Cortex of kidney (tissue), 1 donor: ENCODE measurements at places on chromosomes 16 and 17.

DNA sequence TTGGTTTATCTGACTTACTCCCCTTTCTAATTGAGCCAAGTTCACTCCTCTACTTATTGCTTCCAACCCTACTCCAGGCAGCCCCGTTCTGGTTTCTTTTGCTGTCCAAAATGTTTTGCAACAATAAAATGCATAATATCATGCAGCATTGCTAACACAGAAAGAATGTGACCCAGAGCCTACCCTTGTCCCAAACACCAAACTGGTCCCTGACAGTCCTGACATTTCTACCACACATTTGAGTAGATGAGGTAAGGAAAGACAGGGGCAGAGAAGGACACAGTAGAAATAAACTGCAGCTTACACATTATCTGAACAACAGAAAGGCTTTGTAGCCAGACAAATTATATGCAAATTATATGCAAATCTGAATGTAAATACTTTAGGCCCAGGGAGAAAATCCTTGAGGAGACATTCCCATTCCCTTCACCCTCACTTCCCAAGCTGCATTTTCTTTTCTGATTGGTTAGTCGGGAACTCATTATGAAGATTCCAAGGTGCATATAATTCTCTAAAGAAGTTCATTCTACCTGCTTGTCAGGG is 31.6 kb downstream of the SOX9 start:
- DNase-seq: no peak

GRCh38 chr16:30641378-30641982 is 9.3 kb upstream of the PRR14 start:
- no peak for DNase-seq

GRCh38 chr16:24980077-24980793 is 34.9 kb downstream of the ARHGAP17 start:
- DNase-seq: no peak

DNA sequence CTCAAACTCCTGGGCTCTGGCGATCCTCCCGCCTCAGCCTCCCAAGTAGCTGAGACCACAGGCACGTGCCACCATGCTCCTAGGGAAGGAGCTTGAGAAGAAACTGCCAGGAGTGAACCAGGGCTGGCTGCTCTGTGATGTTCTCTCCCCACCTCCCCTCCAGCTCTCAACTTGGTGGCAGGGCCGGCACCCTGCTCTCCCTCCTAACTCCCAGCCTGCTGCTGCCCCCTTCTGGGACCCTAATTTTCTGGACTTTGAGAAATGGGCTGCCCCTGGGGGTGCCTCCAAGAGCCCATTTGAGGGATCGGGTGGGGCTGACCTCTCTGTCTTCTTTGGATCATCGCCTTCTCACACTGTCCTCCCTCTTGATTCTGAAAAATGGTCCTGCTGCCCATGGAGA is 14.9 kb upstream of the STAT3 start:
- DNase-seq: no peak

GRCh38 chr16:19939553-19939952 is 54.9 kb upstream of the GPRC5B start:
- no peak for DNase-seq

- DNase-seq: no peak
These were observed at the start of gene WNK4 for GRCh38 chr17:42779936-42780850. Gene WNK4, plus strand, starts transcription at chr17:42780610. Its CDS starts 89 bp downstream, at chr17:42780699.

GRCh38 chr17:78993981-78994671 is 14.4 kb upstream of the LGALS3BP start:
- DNase-seq: no peak

GRCh38 chr16:8798535-8799157 is 1.0 kb downstream of the PMM2 start:
- DNase-seq: no peak

DNA sequence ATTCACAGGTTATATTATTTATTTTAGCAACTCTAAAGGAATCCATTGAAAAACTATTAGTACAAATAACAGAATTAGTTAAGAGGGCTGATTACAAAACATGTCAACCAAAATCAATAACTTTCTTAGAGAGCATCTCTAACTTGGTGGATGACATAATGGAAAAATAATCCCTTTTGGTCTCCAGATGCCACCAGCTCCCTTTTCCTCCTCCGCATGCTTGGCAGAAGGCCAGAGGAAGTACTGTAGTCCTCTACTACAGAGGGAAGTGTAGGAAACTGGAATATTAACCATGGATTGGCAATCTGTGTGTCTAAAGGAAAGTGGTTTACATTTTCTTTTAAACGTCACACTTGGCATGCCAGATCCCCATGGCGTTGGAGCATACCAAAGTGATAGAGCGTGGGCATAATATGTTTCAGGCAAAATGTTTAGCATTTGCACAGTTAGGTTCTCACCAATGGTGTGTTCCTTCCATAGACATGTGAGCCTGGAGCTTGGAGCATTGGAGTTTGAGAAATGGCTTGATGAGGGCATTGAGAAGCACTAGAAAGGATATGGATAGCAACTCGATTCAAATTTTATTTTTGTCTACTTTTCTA is 106.3 kb downstream of the PRKCB start:
- no peak for DNase-seq

DNA sequence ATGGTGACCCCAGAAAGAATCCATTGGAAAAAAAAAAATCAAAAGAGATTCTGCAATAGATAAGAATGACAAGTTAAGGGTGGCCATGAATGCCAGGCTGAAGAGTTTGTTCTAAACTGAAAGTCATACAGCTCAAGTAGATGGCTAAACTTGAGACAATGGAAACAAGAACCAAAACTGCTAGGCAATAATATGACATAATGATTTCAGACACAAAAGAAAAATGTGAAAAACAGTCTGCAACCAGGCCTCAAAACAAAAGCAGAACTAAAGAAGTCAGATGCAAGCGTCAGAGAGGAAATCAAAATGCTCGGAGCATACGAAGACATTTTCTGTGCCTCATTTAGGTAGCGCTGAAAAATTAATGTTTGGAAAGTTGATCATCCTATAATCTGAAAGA is 54.4 kb upstream of the YPEL2 start:
- no peak for DNase-seq

- no peak for DNase-seq
These were observed 68.0 kb upstream of the NKD1 start for GRCh38 chr16:50480206-50480605.

- no peak for DNase-seq
These were observed 15.0 kb upstream of the ATP2A3 start for GRCh38 chr17:3979290-3979611.

- DNase-seq: no peak
These were observed 76.4 kb downstream of the SOCS1 start for GRCh38 chr16:11179574-11179973.

DNA sequence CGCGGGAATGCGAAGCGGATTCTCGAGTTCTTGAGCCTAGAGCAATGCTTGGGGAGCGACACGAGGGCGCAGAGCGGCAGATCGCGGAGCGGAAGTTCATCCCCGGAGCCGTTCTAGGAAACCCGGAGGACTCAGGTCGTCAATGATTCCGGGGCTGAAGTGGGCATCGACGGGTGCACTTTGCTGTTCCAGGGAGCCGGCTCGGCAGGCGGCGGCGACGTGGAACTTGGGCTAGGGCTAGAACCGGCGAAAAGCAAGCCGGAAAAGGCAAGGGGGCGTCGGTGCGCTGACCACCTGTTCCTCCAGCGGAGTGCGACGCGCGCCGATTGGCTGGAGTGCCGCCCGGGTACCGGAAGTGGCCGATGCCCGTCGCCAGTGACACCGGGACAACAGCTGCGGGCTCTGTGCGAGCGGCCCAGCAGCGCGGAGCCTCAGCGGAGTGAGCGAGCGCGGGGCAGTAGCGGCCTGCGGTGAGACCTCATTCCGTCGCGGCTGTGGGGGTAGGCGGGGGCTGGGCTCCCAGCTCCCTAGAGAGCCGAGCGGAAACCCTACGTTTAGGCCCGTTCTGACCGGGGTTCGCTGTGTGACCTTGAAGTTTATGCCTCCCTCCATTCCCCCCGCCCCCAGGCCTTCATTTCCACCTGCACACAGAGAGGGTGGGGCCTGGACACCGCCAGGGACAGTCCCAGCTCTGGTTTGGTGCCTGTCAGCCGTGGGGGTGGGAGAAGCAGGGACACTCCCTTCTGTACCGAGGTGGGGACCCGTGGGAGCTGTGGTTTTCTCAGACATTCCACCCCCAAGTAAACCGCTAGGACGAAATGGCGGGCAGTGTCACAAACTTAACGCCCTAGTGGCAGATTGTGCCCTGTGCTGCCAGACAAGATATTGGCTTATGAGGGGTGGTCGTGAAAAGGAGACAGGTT is at the start of gene ZFP3:
TSS of gene ZFP3 (plus strand) at position 362 of the 923 bp plus-strand sequence. CDS start 13,038 bp downstream, outside the sequence.
- DNase-seq: no peak

DNA sequence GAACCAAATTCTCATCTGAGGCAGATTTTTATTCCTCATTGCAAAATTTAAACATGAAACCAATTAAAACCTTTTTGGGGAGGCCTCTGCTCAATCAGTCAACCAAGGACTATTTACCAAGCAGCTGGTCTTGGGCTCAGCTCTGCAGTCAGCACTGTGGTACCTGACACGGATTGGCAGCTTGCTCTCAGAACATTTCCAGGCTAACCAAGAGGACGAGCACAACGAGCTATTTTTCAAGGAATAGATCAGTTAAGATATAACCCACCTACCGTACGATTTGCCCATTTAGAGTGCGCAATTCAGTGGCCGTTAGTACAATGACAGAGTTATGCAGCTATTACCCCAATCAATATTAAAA is 26.4 kb upstream of the KLHDC4 start:
- DNase-seq: no peak

GRCh38 chr17:66427134-66427533 is 124.7 kb downstream of the PRKCA start:
- no peak for DNase-seq

- no peak for DNase-seq
These were observed 630 bp downstream of the RNFT1 start for GRCh38 chr17:59963738-59964481.
